Lower leg skin (tissue), 4 donors: ENCODE measurements at places on chromosomes 3 and 15. TPM values are rescaled to one million over a fixed set of nuclear protein-coding genes. Genes with fewer than 3 reads are reported as not detected.
A peak's percentile ranks its signal among the peaks of the same experiment; 100 is the strongest.

DNA sequence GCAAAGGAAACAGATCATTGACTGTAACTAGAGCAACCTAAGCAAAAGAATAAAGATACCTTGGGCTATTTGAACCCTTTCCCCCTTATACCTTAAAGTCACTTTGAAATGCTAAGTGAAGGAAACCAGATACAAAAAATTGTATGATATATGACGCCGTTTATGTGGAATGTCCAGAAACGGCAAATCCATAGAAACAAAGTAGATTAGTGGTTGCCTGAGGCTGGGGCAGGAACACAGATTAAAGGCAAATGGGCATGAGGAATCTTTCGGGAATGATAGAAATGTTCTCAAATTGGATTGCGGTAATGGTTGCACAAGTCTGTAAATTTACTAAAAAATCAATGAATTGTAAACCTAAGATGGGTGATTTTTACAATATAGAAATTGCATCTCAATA is 160.1 kb upstream of the CCDC54 start:
- no peak for DNase-seq

DNA sequence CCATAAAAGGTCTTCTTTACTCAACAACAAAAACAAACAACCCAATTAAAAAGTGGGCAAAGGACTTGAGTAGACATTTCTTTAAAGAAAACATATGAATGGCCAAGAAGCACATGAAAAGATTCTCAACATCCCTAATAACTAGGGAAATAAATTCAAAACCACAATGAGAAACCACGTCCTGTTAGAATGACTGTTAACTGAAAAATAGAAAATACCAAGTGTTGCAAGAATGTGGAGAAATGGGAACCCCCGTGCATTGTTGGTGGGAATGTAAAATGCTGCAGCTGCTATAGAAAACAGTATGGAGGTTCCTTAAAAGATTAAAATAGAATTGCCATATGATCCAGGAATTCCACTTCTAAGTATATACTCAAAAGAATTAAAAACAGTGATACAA is 34.8 kb downstream of the NMNAT3 start:
- DNase-seq: no peak

- DNase-seq: peak; percentile 34
Observed at GRCh38 chr3:170037463-170038433, at the start of gene GPR160. TSS of gene GPR160 (plus strand) at chr3:170037995. CDS start at chr3:170083973, 45,978 bp downstream.

The GOLGA8N gene
- 4.4 TPM for total RNA-seq

The XXYLT1 gene
- 15.6 TPM for total RNA-seq

DNA sequence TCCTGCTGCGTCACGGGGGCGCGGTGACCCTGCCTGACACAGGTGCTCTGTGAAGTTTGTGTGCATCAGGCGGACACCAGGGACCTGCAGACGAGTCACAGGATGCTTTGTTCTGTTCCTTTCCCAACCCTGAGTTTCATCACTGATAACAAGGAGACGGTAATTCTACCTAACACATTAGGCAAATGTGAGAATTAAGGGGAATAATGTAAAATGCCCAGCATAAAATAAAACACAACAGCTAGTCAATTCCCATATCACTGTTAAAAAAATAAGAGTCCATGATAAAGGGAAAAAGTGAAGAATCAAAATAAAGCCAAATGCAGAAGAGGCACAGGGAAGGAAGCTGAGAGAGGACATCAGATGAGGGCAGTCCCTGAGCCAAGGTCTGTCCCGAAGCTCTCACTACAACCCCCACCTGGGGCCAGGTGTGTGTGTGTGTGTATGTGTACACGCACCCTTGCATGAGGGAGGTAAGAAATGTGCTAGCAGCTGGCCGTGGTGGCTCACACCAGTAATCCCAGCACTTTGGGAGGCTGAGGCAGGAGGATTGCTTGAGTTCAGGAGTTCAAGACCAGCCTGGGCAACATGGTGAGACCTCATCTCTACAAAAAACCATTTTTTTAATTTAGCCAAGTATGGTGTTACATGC is 27.5 kb downstream of the PLA2G4D start:
- DNase-seq: no peak

GRCh38 chr15:36896949-36897348 is 203.4 kb downstream of the MEIS2 start:
- no peak for DNase-seq

- no peak for DNase-seq
Observed at GRCh38 chr15:75097939-75098338, 74.5 kb downstream of the PPCDC start.

GRCh38 chr3:13543253-13543652 is 5.7 kb upstream of the FBLN2 start:
- DNase-seq: peak; percentile 95
